ENCODE measurements at places on chromosomes 16 and 17.

- no peak for DNase-seq
Measured at GRCh38 chr16:65621640-65622039, 499.8 kb upstream of the CDH11 start.

- no peak for DNase-seq
Measured at GRCh38 chr16:54062361-54063278, 224.0 kb downstream of the IRX3 start.

DNA sequence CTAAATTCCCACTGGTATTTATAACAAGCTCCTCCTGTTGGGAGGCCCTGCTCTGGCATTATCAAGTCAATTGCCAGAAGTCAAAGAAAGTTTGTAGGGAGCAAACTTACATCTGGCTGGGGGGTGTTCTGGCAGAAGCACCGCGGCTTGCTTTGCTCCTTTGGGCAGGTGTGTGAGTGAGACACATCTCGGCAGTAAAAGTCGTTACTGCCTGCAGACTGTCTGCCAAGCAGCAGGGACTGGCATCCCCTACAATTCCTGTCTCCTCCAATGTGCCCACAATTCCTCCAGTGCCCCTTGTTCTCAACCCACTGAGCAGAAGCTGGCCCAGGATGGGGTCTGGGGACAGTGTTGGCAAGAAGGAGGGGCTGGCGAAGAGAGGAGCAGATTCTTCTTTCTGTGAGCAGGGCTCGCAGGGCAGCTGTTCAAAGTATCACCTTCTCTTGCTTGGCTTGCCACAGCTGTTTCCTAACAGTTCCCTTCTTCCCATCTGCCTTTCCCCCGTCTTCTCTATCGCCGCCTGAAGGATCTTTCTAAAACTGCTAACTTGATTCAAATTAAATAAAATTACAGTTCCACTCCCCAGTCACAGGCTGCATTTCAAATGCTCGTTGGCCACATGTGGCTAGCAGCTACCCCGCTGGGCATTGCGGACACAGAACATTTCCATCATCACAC, 30.2 kb downstream of the SPACA3 start:
- no peak for DNase-seq

GRCh38 chr17:41529491-41529915, 1.4 kb upstream of the KRT19 start:
- DNase-seq, result no peak

DNA sequence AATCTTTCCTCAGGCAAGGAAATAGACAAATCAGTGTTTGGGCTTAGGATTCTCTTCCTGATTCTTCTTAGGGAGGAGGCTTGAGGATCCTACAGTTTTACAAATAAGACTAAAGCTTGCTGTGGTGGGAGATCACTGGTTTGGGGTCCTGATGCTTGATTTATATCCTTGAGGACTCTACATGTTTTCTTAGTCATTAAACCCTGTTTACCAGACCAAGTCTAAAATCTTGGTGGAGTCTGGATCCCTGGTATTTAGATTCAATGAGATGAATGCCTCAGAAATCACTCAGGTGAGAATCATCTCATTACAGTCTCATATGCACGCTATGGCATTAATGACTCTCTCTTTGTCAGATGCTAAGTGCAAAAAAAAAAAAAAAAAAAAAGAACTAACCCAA, 304.3 kb upstream of the SALL1 start:
- DNase-seq, result no peak

DNA sequence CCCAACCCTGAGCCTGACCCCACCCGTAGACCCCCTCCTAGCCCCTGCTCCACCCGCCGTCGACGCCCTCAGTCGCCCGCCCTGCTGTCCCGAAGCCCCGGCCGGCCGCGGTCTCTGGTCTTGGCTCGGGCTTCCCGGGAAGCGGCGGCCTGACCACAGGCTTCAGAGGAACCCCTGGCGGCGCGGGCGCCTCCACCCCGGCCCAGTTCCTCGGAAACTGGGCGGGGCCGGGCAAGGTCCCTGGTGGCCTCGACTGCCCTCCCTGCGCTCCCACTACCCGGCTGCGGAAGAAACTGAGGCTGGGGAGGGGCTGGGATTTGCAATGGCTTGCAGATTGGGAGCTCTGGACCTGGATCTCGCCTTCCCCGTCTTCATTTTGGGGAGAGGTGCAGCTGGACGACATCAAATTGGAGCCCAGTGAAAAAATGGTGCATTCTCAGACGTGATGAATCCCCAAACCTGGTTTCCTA, 692 bp upstream of the SOCS1 start:
- no peak for DNase-seq
